ENCODE measurements at places on chromosomes 2 and 18. TPM values are rescaled to one million over a fixed set of nuclear protein-coding genes. Genes with fewer than 3 reads are reported as not detected.

DNA sequence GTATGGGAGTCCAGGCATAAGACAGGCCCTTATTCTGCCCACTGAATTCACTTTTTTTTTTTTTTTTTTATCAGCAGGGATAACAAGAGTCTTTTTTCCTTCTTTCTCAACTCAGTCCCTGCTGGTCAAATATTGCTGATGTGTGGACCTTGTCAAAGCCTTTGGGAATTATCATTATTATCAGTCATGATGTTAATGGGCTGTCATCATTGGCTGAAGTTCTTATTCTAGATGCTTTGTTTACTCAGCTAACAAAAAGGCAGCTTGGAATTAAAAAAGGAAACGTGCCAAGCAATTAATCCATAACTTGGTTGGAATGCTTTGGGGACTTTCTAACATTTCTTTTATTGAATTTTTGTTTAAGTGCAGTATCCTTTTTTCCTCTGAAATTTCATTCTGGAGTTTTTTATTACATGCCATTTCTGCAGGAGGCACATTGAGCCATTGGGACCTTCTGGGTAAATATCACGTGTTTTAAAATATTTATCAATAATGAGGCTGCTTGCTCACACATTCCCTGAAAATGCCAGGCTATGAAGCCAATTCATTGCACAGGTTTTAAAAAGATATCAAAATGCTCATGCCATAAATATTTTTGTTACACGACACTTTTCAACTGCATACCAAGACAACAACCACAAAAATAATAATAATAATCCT, 246.3 kb downstream of the TXNL1 start:
- DNase-seq, result no peak

GRCh38 chr2:227311861-227312506, 13.1 kb upstream of the MFF start:
- no peak for DNase-seq

DNA sequence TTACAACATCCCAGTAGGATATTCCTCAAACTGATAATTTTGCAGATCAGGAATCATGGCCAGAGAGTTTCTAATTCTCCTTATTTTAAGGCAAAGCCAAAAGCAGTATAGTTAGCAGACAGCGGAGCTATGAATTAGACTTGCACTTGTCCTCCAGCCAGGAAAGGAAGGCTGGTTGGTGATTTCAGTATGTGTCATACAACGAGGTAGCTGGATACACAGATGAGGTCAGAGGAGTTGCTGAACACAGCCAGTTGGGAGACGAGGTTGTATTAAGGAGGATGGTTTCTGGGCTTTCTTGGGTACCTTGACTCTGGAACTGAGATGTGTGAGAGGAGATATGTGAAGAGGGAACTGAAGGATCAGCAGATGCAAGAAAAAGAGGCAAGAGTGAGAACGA, 185.2 kb downstream of the SOX11 start:
- DNase-seq, result no peak

- no peak for DNase-seq
Measured at GRCh38 chr2:36538335-36538734, 59.6 kb downstream of the FEZ2 start.

CFAP65 gene
- not detected for total RNA-seq

DNA sequence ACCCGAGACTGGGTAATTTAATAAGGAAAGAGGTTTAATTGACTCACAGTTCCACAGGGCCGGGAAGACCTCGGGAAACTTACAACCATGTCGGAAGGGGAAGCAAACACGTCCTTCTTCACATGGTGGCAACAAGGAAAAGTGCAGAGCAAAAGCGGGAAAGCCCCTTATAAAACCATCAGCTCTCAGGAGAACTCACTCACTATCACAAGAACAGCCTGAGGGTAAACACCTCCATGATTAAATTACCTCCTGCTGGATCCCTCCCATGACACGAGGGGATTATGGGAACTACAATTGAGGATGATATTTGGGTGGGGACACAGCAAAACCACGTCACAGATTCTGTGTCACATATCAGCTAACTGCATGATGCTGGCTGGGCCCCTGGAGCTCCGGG, 11.4 kb downstream of the TCF23 start:
- DNase-seq, result no peak

All from ureter (tissue), 1 donor.